Activated CD4-positive, alpha-beta T cell treated with anti-CD3 and anti-CD28 coated beads, Interleukin-2, Interleukin-4, amounts not matched to agents 100 ng/mL and 50 ng/mL, durations not matched to agents 16 hours and 8 hours (primary cell): ENCODE measurements at places on chromosomes 5 and 9.

GRCh38 chr5:64074533-64074932, 91.1 kb upstream of the RNF180 start:
- DNase-seq: peak; percentile 24

- DNase-seq: no peak
These were observed 4.2 kb downstream of the CARD19 start for GRCh38 chr9:93100276-93100636.

- DNase-seq: no peak
These were observed 4.8 kb upstream of the FGF1 start for GRCh38 chr5:142690667-142691066.

- DNase-seq: no peak
These were observed 217.1 kb downstream of the MAST4 start for GRCh38 chr5:66813306-66813705.

- no peak for DNase-seq
These were observed 66.4 kb downstream of the WWC1 start for GRCh38 chr5:168357876-168358275.

DNA sequence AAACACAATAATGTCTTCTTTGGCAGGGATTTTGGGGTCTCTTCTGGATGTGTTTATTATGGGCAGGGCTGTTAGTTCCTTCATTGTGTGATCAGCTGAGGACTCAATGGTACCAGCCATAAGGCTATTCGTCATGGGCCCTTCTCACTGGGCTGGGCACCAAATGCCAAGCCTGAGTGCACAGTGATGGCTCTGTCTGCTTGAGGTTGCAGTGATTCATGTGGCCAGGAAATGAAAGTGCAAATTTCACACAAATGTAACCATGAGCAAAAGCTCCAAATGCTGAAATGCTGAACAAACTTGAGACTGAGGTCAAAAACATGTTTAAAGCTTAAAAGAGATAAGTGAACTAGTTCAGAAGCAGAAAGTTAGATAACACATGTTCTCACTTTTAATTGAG, 191.0 kb downstream of the TARS1 start:
- no peak for DNase-seq

- DNase-seq: no peak
These were observed 3.4 kb upstream of the DCTN4 start for GRCh38 chr5:150762211-150762610.

- DNase-seq: no peak
These were observed 181.5 kb downstream of the SLCO4C1 start for GRCh38 chr5:102114525-102115069.

GRCh38 chr5:123278284-123278683, 144.9 kb downstream of the CEP120 start:
- DNase-seq: no peak

DNA sequence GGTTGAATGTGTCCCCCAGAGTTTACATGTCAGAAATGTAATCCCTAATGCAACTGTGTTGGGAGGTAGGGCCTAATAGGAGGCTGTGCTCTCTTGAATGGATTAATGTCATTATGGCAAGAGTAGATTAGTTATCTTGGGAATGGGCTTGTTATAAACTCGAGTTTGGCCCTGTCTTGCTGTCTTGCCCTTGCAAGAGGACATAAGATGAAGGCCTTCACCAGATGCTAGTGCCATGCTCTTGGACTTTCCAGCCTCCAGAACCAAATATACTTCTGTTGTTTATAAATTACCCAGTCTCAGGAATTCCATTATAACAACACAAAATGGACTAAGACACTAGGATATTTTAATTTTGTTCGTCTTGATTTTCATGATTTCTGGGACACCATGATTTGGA, 5.4 kb downstream of the PIK3R1 start:
- no peak for DNase-seq

DNA sequence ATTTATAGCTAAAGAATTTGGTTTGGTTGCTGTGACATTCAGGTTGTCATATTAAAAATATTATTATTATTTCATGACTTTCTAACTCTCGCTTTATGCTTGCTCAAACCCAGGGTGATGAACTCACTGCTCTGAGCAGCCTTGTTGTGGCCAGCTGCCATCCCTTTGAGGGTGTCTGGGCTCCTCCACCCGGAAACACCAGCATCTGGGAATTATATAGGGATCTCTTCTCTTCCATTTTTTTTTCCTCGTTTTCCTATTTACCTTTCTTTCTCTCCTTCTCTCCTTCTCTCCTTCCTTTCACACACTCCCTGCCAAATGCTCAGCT, 355.8 kb upstream of the SMARCA2 start:
- no peak for DNase-seq

DNA sequence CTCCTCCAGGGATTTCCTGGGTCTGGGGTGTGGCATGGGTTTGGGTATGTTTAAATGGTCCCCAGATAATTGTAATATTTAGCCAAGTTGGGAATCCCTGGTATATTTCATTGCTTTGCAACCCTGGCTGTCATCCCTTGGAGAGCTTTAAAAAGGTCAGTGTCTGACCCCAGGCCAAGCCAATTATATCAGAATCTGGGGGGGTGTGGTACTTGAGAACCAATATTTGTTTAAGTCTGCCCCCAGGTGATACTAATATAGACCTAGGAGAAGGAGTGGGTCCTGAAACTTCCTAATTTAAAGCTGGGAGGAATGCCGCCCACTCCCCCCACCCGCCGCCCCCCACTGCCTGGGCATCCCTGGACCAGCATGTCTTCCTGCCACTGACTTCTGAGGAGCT, 38.2 kb upstream of the SLC2A8 start:
- no peak for DNase-seq

DNA sequence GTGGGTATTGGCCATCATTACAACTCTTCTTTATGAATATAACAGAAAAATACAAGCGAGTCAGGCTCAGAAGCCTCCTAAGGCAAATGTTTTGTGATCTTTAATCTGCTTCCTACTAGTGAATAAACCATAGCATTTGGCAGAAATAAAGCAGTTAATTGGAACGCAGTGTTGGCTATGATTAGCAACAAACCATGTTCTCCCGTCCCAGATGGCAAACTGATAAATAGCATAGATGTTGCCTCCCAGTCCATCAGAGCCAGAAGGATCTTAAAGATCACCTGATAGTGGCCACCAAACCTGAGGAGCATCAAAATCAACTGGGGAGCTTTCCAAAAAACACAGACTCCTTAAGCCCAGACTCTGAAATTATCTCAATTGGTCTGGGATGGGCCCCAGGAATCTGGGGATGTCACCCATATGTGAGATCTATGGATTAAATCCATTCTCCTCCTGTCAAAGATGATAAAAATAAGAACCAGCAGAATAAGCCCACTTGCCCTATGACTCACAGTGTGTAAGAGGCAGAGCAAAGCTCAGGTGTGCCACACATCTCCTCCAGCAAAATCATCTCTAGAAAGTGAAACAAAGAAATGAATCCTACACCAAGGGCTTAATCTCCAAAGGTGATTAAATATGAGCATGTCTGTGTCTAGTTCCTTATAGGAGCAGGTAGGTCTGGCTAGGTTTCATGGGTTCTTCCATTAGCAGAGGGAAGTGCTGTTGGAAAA, 50.3 kb downstream of the APBA1 start:
- DNase-seq: no peak

DNA sequence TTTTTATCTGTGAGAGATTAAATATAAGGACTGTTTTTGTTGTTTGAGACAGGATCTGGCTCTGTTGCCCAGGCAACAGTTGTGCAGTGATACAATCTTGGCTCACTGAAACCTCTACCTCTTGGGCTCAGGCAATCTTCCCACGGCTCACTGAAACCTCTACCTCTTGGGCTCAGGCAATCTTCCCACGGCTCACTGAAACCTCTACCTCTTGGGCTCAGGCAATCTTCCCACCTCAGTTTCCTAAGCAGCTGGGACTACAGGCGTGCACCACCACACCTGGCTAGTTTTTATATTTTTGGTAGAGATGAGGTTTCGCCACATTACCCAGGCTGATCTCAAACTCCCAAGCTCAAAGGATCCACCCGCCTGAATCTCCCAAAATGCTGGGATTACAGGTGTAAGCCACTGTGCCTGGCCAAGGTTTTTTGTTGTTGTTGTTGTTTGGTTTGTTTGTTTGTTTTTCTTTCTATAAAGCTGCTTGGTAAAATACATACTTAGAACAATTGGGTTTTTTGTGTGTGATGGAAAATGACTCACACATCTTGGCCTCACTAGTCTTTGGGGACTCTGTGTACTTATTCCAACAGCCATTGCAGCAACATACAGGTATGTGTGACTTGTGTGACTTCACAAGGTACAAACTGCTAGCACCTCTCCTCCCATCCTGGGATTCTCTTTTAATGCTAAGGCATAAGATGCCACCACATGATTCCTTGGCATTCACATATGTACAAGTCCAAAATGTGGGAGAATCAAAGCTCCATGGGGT, 36.5 kb upstream of the RASA1 start:
- no peak for DNase-seq

- DNase-seq: no peak
These were observed 186.1 kb upstream of the MAST4 start for GRCh38 chr5:66410122-66410521.

DNA sequence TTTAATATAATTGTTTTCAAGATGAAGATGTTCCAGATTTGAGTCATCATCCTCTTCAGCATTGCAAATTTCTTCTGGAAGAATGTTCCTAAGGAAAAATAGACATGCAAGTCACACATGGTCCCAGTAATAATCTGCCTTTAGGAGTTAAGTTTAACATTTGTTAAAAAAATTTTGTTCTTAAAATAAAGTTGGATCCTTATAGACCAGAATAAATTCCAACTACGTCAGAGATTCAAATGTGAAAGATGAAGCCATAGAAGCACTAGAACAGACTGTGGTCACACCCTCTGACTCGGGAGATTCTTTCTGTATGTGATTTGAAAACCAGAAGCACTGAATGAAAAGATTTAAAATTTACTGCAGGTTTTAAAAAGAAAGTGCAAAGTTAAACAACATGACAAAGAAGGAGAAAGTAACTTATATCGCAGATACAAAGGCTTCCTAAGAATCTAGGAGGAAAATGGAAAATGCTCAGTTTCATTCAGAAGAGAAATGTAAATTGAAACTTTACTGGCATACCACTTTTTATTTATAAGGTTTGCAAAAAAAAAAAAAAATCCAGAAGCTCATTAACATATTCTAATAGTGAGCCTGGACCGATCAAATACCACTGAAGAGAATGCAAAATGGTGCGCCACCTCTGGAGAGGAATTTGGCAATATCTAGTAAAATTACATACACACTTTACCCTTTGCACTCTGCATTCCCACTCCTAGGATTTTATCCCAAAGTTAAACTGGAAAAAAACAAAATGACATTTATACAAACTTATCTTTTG, 14.3 kb upstream of the ASPN start:
- no peak for DNase-seq

GRCh38 chr5:174355995-174356394, 310.5 kb downstream of the NSG2 start:
- no peak for DNase-seq

DNA sequence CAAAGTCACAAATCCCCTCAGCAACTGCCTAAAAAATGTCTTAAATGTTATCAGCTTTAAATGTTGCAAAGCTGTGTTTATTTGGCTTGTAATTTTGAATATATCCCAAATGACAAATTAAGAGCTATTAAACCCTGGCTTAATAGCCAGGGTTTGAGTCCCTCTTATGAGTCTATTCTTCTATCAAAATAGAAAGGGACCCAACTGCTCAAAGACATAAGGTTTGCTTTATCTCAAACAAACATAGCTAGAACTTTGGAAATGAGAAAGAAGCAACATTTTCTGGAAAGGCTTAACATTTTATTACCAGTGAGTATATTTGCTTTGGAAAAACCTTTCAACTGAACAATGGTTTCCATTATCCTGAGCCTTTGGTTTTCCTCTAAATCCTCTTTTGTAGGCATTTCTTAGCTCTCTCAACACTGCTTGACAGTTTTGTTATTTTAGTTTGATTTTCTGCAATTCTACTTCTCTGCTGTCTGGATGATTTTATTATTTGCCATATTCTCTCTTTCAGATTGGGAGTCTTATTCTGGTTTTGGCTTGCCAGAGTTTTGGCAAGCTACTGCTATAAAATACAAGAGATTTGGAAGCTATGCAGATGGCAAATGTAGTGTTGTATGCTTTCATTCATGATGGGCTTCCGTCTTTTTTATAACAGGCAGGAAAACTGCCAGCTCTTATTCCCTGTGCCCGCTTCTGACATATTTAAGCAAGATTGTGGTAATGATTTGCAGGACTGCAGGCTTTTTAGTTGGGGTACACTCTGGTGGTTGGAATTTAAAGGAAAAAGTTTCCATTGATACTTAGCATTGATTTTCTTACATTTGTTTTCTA, 734.9 kb downstream of the DTWD2 start:
- no peak for DNase-seq

DNA sequence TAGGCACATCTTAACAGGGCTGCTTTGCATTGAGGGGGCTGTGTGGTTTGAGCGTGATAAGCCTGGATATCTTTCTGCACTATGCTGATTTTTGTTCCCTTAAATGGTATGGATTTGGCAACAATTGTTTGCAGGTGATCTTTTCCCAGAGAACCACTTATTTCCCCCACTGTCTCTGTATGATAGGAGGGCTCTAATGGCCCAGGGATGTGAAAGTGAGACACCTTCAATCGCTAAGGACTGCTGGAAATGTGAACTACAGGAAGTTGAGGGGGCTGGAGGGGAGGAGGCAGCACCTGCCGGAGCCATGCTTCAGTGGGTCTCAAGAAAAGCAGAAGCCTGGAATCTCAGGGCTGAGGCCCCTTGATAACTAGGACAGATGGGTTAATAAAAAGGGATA, 29.4 kb downstream of the SYK start:
- no peak for DNase-seq

- DNase-seq: no peak
These were observed 5.6 kb downstream of the OLFM1 start for GRCh38 chr9:135093111-135093510.

DNA sequence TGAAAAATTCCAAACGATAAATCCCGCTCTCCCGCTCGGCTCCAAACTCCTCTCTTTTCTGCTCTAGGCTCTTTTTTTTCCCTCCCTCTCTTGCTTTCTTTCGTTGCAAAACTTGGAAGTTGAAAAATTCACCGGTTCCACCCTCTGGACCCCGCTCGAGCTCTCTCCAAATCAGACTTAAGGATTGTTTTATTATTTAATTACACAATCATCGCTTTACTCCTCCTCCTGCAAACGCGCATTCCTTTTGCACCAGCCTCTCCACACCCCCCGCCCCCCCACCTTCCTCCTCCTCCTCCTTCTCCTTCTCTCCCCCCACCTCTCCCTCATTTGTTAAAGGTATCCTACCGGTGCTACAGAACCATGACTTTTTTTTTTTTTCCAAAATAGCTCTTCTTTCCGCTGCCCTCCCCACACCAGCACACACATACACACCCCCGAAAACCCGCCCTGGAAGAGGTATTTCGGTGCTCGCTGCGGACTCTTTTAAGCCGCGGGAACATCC, 535 bp upstream of the NFIB start:
- no peak for DNase-seq

- DNase-seq: no peak
These were observed 404.0 kb upstream of the GRIA1 start for GRCh38 chr5:153086486-153086885.

- no peak for DNase-seq
These were observed at the start of gene DMRT3 for GRCh38 chr9:976258-976942. Gene DMRT3, plus strand, starts transcription at chr9:976655. Its CDS starts 347 bp downstream, at chr9:977002.

GRCh38 chr9:89562186-89562814, 42.5 kb upstream of the GADD45G start:
- no peak for DNase-seq
